ENCODE measurements at places on chromosomes 16 and 17.

DNA sequence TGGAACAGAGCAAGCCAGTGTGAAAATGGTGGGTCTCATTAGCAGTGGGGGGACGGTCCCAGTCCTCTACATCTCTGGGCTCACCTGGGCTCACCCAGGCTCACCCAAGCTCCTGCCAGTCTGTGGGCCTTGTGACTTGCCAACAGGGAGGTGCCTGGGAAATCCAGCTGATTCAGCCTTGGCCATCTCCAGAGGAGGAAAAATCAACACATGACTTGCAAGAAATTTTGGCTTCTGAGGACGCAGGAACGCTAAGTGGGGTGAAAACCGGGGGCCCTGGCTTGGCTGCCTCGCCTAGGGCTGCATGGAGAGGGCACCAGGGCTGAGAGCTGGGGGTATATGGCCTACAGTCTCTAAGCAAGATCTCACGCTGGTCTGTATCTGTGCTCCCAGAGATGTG, 47.7 kb downstream of the VAC14 start:
- DNase-seq = no peak

GRCh38 chr17:15918661-15919259, 26.2 kb upstream of the ADORA2B start:
- DNase-seq = no peak

- DNase-seq = no peak
These were observed 3.3 kb upstream of the NACA2 start for GRCh38 chr17:61594294-61594825.

- DNase-seq = no peak
These were observed 16.8 kb downstream of the PRPSAP1 start for GRCh38 chr17:76336756-76337412.

- DNase-seq = peak; percentile 24
These were observed 92.5 kb downstream of the SDK2 start for GRCh38 chr17:73551759-73552158.

DNA sequence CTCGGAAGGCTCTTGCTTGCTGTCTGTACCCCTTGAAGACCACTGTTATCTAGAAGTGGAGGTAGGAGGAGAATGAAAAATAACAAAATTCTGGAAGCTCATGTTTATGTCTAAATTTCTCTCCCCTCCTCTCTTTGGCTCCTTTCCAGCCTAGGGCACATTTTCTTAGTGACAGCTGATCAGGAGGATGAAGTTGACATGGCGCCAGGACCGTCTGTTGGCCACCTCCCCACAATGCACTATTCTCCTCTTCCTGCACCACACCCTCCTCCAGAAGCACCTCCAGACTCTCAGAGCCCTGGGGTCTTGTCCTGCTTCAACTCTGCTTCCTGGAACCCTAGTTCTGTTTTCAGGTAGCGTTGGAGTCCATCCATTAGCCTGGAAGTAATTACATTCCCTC, 25.5 kb upstream of the SSTR2 start:
- no peak for DNase-seq

DNA sequence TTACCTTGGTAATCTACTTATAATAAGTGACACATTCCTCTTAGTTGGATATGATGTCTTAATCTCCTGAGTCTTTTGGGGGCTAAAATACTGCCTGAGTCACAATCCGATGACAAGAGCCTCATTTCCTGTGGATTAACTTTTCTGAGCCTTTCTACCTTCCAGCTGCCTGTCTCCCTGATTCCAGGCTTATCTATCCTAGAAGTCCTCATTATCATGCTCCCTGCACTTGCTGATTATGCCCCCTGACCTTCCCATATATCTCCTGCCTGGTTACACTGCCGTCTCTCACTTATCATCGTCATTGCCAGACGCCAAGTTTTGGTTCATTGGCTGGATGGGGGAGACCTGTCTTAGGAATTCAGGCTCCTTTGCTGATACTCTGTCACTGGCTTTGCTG, 727.4 kb upstream of the CA10 start:
- no peak for DNase-seq

Data from fibroblast of skin of right biceps (primary cell).